ENCODE measurements at places on chromosomes 3 and 15.

- DNase-seq, result no peak
- H3K4me3 ChIP-seq, result no peak overlapping the region
- H3K27ac ChIP-seq, result no peak overlapping the region
- no peaks in the 10 kb centered on the region for H3K27me3 ChIP-seq
- no peaks in the 10 kb centered on the region for H3K36me3 ChIP-seq
- H3K4me1 ChIP-seq, result no peaks in the 10 kb centered on the region
Measured at GRCh38 chr3:143090486-143090885, 29.1 kb upstream of the CHST2 start.

GRCh38 chr3:143209715-143210059, 90.1 kb downstream of the CHST2 start:
- no peaks in the 10 kb centered on the region for H3K27me3 ChIP-seq
- H3K4me3 ChIP-seq, result no peak overlapping the region
- no peak for DNase-seq
- H3K4me1 ChIP-seq, result peaks cover 7% of the 10 kb centered on the region
- H3K36me3 ChIP-seq, result no peaks in the 10 kb centered on the region

GRCh38 chr3:11132861-11133260, 21.4 kb upstream of the HRH1 start:
- no peak for DNase-seq
- H3K36me3 ChIP-seq, result no peaks in the 10 kb centered on the region
- no peaks in the 10 kb centered on the region for H3K4me1 ChIP-seq
- H3K27me3 ChIP-seq, result no peaks in the 10 kb centered on the region

- no peaks in the 10 kb centered on the region for H3K27me3 ChIP-seq
- H3K36me3 ChIP-seq, result no peaks in the 10 kb centered on the region
- H3K4me3 ChIP-seq, result no peak overlapping the region
- H3K27ac ChIP-seq, result no peak overlapping the region
- no peak for DNase-seq
Measured at GRCh38 chr3:81936817-81937216, 175.4 kb upstream of the GBE1 start.

GRCh38 chr15:35061825-35062737, 23.0 kb downstream of the NANOGP8 start:
- no peak overlapping the region for H3K4me3 ChIP-seq
- H3K36me3 ChIP-seq, result no peaks in the 10 kb centered on the region
- no peak overlapping the region for H3K27ac ChIP-seq
- peaks cover 3% of the 10 kb centered on the region for H3K27me3 ChIP-seq

- no peak for DNase-seq
- no peak overlapping the region for H3K4me3 ChIP-seq
Measured at GRCh38 chr15:92105611-92106010, 252.1 kb downstream of the SLCO3A1 start.
